ENCODE measurements at places on chromosomes 6 and 20.

DNA sequence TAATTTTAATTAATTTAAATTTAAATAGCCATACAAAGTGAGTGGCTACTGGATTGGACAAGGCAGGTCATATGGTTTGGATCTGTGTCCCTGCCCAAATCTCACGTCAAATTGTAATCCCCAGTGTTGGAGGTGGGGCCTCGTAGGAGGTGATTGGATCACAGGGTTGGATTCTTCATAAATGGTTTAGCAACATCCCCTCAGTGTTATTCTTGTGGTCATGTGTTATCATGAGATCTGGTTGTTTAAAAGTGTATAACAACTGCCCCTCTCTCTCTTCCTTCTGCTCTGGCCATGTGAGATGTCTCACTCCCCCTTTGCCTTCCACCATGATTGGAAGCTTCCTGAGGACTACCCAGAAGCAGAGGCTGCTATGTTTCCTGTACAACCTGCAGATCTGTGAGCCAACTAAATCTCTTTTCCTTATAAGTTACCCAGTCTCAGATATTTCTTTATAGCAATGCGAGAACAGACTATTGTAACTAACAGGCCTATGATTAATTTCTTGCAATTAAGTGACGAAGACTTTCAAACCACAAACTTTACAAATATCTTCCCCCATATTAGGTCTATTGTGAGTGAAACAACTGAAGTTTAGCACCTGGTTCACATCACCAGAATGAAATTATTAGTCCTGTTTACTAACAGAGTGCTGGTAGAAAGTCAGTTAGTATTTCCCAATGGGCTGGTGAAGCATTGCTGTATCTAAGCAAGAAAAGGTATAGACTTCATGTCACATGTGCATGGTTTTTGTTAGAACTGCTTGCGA, 60.0 kb upstream of the TNFAIP3 start:
- no peak for DNase-seq

DNA sequence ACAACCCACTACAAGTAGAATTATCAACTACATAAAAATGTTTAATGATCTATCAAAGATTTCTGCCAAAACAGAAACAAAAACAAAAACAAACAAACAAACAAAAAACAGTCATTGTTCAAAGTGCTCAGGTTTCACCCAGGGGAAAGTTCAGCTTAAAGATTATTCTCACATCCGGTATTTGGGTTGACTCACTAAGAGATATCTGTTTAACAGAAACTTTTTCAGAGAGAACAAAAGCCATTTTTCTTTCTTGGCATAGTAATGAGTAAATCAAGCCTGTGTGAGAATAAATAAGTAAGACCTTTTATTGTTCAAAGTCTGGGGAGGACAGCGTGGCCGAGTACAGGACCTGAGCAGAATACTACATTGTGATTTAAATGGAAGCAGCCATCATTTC, 143.6 kb downstream of the RCAN2 start:
- DNase-seq, result no peak

- no peak for DNase-seq
These were observed 81.7 kb upstream of the TENT5A start for GRCh38 chr6:81834141-81834681.

DNA sequence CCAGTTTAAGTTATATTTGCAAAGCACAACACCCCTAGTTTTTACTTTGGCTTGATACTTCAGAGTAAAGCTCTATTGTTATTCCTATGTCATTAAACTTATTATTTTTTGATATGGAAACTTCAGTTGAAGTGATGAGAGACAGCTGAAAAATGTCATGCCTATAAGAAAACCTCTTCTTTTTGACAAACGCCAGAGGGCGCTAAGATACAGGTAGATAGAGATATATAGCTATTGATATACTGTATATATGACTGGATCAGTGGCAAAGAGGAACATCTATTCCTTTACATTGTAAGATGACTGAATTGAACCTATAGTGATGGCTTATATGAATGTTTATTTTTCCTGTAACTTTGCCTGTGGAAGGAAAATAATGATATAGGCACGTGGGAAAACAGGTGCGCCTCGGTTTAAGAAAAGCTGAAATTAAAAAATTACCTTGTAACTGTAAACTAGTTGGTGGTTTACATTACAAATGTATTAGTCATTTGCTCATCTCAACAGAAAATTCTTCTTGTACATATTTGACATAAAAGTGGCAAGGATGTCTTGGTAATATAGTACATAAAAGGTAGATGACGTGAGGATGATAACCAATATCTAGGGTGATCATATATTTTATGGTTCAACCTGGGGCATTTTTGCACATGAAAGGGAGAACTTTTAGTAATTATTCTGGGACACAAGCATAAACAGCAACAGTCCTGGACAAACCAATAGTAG, 74.1 kb downstream of the LAMA4 start:
- DNase-seq, result peak; percentile 27

GRCh38 chr6:30664994-30665767, 7.6 kb downstream of the DHX16 start:
- no peak for DNase-seq

DNA sequence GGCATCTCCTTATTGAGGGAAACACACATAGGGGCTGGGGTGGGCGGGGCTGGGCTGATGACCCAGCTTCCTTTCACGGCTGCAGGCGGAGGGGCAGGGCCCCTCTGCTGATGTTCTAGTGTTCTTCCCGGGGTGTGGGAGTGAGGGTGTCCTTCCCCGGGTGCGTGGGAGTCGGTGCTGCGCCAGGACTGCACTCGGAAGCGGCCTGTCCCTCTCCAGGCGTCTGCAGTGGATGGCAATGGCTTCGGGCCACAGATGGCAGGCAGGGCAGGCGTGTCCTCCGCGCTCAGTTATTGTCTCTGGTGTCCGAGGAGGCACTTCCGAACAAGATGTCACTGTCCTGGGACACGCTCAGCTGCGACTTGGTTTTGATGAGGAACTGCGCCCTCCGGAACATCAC, 19.2 kb downstream of the KCNG1 start:
- DNase-seq, result no peak

DNA sequence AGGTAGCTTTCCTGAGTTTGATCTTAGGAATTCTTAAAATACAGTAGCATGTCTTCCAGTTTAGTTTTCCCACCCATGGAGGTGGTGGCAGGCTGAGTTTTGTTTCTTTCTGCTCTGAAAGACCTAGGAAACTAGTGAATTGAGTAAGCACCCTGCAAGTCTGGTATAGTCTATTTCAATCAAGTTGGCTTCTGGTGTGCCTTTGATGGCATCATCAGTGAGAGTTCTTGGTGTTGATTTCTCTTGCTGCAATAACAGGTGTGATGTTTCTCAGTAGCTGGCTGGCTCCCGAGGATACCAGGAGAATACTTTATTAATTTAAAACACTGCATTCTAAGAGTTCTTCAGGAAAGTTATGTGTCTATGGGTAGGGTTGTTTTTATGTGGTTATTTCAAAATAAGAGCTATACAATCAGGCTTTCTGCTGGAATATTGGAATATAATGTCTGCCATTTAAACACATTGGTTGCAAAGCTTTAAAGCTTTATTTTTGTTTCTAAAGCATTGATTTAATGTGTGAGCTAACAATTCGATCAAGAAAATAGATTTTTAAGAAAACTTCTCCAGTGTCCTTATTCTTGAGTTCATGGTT, 19.0 kb downstream of the VAPB start:
- DNase-seq, result no peak

GRCh38 chr6:135183002-135183531, 2.0 kb downstream of the MYB start:
- peak; percentile 5 for DNase-seq

DNA sequence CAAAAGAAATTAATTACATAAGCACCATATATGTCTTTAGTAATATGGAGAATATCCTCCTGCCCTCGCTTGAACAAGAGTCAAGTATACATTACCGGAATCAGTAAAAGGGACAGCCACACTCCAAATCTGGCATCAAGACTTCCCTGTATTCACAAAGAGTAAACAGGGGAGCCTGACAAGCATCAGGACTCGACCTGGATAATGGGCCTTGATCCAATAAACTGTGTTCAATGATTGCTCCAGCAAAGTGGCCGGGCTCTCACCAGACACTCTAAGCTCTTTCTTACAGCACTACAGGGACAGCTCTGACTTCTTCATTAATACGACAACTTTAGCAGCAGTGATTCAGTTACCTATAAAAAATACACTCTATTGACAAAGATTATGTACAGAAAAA, 307.9 kb upstream of the POU3F2 start:
- DNase-seq, result no peak

DNA sequence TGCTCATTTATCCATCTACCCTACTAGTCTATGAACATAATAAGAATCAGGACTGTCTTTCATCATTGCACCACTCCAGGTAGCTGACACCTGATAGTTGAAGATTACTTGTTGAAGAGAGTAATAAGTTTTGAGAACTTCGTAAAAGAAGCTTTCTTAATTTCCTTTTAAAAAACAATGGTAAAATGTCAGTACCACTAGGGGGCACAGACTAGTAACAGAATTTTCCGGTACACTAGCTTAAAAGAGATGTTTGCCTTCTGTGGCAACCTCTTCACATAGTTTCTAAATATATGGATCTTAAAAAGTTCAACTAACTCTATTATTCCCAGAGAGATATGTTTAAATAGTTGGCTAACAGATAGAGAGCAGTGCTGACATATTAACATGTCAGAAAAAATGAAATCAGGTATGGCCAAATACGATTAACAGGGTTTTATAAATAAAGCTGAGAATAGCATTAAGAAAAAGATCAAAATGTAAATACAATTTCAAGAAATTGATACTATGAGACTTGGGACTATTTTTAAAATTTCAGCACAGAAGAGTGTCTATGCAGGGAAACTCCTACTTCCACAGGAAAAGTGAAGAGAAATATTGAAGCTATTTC, 5.4 kb upstream of the KCNQ5 start:
- no peak for DNase-seq

DNA sequence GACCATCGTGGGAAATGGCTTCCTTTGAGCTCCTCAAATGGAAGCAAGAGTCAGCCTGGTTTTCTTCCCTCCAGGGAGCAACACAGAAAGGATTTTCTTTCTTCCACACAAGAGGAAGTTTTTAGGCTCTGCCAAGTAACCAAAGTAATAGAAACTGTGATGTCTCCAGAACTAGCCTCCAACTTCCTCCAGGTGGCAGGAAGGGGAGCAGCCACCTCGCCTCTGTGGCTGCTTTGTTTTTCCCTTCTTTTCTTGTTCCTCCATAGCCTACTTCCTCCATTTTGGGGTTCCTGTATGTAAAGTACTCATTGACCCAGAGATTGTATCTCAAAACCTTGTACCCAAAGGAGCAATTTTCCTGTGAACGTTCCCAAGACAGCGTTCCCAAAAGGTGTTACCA, 32.7 kb upstream of the CCR6 start:
- no peak for DNase-seq

DNA sequence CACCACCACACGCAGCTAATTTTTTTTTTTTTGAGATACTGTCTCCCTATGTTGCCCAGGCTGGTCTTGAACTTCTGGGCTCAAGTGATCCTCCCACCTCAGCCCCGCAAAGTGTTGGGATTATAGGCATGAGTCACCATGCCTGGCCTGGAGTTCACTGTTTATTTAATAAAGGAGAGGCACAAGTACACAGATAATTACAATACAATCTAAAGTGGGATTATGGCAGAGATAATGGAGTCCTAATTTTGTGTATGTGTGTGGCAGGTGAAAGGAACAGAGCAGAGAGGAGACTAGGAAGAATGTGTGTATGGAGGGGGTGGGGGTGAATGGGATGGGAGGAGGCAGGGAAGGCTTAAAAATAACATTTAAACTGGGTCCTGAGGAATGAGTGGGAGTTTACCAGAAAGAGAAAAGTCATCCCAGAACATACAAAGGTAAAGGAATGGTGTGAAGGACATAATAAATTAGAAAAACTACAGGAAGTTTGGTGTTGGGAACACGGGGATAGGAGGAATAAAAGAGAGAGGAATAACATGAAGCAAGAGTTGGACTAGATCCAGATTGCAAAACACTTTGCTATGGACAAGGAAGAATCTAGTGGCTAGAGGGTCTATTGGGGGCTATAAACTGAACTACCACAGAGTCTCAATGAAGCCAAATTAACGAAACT, 4.4 kb downstream of the NCOA5 start:
- no peak for DNase-seq

DNA sequence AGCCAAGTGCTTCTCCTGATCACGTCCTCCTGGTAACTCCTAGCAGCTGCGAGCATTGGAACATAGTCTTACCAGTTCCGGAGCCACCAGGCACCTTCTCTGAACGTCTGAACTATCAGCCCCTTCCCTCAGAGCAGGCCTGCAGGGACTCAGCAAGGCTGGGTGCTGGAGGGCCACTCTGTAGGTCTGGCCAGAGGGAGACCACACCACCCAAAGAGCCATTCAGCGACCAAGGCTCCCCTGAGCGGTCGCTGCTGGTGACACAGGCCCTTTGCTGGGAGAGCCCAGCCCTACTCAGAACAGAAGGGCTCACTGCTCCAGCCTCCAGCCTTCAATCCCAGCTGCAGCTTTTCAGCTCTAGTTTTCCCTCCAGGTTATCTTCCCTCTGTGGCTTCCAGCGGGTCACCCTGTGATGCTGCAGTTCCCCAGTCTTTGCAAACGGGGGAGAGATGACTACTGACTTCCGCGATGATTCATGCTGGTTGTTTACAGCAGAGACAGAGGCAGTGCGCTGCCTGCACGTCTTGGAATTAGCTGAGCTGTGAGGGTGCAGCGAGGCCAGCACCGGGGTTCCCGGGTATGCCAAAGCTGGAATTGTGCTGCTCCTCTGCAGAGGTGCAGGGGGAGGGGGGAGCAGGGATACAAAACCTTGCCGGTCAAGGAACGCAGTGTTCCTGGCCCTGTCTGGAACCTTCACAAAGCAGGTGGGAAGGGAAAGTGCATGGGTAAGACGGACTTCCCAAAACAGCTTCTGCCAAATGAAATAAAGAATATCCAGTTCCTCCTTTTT, 161.4 kb downstream of the LY86 start:
- DNase-seq, result no peak

- DNase-seq, result no peak
These were observed 13.2 kb downstream of the TMEM74B start for GRCh38 chr20:1171461-1172093.

DNA sequence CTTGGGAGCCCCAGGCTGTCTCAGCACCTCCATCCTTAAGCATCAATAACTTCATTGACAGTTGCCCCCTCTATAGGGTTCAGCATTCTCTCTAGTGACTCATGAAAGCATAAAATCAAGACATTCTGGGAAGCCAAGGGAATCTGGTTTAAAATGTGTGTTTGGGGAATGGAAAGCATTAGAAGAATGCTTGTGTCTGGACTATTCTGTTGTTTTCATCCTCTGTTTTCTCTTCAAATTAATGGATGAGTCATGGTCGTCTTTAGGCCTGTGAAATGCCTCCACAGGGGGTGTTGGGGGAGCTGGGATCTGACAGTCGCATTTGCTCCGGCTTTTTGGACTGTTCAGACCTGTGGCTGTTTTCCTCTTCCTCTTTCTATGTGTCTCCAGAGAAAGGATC, 279.7 kb downstream of the CDC5L start:
- DNase-seq, result no peak

DNA sequence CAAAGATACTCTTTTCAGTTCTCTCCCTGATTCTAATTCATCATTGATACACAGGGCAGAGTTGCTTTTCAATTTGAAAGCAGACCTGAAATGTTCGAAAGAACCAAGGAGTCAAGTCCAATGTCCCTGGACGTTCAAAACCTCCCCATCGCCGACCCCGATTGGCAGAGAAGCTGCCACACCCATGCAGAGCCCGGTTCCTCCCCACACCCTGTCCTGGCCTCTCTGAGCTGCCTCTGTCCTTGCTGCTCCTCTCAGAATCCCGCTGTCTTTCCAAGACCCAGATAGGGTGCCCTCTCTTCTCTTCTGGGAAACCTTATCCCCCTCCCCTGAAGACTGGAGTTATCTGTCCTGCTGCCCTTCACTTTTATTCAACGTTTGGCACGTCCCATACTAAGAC, 52.3 kb upstream of the CITED2 start:
- DNase-seq, result no peak
